ENCODE measurements at places on chromosomes 11 and 22.
A peak's percentile ranks its signal among the peaks of the same experiment; 100 is the strongest.

- no peak for DNase-seq
Measured at GRCh38 chr22:18976197-18976751, 40.2 kb upstream of the PRODH start.

GRCh38 chr11:27081056-27081455 is 40.4 kb downstream of the BBOX1 start:
- DNase-seq, result no peak

- no peak for DNase-seq
Measured at GRCh38 chr22:48754611-48755058, 1073.0 kb downstream of the BRD1 start.

- DNase-seq, result no peak
Measured at GRCh38 chr11:924406-925157, 1.1 kb upstream of the AP2A2 start.

DNA sequence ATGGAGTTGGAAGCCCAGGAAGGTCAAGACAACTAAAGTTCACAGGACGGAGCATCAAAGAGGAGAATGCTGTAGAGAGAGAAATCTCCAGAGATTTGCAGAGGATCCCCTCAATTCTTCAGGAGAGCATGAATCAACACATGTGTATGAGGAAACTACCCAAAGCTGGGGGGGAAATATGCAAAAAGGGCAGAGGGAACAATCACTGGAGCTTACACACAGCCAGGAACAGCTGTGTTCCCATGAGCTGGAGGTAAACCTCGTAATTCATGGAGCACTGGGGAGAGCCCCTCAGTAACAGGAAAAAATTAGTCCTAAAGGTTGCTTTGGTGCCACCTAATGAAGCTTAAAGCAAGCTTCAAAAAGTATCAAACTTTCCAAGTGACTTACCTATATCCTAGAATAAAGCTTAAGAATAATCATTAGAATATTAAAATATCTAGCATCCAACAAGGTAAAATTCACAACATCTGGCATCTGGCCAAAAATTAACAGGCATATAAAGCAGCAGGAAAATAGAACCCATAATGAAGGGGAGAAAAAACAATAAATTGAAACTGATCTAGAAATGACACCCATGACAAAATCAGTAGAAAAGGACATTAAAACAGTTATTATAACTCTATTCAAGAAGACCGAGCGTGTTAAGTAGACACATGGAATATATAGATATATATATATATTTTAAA is 134.2 kb downstream of the STK33 start:
- no peak for DNase-seq

DNA sequence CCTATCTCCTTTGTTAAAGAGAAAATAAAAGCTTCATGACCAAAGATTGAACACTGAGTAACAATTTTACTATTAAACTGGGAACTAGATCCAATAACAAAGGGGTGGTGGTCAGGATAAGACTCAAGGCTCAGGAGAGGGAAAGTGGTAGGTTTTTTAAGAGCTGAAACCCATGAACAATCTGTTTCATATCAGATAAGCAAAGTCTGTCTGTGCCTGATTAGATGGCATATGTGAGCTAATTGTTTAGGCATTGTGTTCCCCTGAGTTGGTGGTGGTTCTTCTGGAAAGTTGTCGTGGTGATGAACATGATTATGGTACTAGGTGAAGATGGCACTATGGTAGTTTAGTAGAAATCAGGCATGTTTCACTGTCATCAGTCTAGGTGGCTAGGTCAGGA is 24.4 kb downstream of the USP47 start:
- no peak for DNase-seq

DNA sequence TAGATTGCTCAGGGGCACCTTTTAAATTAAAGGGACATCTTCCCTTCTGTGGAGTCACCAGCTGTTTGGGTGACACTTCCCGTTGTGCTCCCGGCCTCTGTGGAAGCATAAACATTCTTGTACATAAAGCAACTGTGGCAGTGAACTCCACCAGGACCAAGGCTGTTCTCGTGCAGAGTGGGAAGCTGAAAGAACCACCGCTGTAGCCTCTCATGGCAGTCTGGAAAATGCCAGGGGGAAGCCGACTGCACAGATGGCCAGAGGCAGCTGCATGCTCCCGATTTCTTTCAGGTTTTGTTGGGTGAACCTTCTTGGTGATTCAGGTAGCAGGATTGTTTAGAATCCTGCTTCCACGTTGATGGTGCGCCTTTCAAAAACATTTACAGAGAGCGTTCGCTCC is 10.3 kb downstream of the UBASH3B start:
- DNase-seq, result no peak

DNA sequence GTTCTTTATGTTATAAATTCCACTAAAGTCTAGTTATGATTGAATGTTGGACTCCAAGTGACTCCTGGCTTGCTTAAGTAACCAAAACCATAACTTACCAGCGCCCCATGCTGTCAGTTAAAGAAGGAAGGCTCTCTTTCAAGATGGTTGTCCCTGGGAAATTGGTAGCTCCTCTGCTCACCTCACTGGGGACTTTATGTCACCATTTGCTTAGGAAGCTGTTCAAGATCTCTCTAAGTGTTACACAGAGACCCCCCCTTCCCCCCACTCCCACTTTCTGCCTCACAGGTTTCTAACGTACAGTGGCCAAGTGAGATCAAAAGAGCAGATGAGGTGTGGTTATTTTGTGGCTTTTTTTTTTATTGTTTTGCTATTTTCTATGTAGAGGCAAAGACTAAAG is 301.8 kb downstream of the AASDHPPT start:
- no peak for DNase-seq

GRCh38 chr11:58632510-58632909 is 10.0 kb downstream of the CNTF start:
- DNase-seq, result no peak

DNA sequence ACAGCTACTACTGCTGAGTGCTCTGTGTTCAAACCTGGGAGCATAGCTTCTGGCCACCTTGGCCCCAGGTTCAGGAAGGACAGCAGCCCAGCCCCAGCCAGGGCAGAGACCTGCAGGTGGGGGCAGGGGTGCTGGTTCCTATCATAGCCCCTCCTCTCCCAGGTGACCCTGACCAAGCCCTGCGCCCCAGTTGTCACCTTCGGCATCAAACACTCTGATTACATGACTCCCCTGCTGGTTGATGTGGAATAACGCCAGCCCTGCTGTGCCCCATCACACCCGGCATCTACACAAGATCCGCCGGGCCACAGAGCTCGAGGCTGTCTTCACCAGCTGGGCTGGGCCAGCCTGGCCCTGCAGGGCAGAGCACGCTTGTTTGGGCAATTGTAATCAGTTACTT is 6.9 kb downstream of the SCGB1C1 start:
- DNase-seq, result no peak

DNA sequence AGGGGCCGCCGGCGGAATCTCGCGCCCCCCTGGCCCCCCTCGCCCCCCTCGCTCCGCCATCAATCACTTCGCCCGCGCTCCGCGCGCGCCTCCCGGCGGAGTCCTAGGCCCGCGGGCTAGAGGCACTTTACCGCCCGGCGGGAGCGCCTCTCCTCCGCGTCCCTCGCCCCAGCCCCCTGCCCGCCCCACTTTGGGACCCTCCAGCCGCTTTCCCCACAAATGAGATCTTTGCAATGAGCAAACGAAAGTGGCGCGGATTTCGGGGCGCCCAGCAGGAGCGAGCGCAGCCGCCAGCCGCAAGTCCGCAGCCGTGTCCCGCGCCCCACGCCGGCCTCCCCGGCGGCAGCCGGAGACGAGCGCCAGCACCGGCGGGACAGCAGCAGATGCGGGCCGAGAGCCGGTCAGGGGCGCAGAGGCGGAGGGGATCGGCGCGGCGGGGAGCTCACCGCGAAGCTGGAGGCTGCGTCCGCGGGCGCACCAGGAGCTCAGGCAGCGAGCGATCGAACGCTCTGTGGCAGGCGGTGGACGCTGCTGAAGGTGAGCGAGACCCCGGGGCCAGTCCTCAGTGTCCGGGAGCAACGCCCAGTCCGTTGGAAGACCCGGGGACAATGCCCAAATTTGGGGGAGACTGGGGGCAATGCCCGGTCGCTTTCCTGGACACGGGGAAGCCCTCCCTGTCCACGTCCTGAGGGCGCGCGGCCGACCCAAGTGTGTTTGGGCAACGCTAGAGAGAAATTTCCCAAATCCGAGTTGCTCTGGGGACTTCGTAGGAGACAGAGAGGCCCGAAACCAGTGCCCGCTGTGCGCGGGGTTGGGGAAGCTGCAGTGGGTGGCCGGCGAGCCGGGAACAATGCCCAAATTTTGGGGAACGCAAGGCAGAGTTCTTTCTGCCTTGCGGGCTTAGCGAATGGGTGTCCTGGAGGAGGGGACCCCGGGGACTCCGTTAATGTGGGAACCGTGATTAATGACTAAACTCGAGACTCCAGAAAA is 1.5 kb upstream of the IGF2 start:
- no peak for DNase-seq

DNA sequence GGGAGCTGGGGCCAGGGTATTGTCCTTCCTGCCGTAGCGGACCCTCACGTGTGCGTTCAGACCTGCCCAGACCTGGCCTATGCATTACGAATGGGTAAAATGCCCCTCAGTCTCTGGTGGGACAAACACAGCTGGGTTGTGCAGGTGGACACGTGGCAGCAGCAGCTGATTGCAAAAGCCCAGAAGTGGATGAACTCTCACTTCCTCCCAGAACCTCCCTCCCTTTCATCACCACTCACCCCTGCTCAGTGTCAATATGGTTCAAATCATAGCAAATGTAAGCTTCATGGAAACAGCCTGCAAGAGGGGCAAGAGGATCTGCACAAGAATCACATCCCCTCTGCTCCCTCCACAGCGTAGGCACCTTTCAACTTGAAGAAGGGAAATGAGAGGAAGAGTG is 352.1 kb downstream of the OPCML start:
- no peak for DNase-seq

DNA sequence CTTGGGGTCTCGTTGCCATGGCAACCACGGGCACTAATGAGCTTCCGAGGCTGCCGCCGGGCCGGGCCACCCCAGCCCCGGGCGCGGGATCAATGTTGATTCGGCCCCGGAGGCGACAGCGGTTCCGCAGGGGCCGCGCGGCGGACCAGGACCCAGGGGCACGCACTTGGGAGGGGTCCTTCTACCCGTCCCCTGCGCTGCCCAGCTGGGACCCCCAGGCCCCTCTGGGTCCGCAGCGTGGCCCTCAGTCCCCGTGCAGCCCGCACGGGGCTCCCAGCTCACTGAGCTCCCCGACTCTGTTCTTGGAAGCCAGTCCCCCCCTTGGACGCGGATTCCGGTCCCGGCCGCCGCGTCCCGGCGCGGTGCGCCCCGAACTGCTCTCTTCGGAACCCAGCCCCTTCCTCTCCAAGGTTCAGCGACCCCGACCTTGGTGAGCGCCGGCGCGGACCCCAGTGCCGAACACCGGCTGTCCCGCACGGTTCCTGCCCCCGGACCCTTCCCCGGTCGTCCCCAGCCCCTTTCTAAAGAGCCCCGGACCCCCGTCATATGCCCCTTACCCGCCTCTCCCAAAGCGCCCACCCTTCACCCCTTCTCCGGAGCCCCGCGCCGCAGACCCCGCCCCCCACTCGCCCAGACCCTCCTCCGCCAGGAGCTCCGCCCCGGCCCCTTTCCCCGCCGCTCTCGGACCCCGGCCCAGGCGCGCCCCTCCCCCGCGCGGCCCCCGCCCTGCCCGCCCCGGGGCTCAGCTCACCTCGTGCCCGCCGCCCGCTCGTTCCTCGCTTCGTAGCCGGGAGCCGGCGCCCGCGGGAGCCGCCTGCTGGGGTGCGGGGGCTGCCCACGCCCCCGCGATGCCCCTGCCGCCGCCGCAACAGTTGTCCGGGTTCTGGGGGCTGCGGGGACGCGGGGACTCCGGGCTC is 18.3 kb upstream of the SHISAL1 start:
- DNase-seq, result no peak

GRCh38 chr22:32364210-32364609 is 6.5 kb downstream of the RFPL3 start:
- no peak for DNase-seq

- DNase-seq, result no peak
Measured at GRCh38 chr11:118283756-118284350, 19.8 kb upstream of the MPZL2 start.

GRCh38 chr11:1757861-1758610 is 5.7 kb downstream of the CTSD start:
- DNase-seq, result no peak

- DNase-seq, result no peak
Measured at GRCh38 chr11:73294604-73295003, 13.5 kb upstream of the ARHGEF17 start.

DNA sequence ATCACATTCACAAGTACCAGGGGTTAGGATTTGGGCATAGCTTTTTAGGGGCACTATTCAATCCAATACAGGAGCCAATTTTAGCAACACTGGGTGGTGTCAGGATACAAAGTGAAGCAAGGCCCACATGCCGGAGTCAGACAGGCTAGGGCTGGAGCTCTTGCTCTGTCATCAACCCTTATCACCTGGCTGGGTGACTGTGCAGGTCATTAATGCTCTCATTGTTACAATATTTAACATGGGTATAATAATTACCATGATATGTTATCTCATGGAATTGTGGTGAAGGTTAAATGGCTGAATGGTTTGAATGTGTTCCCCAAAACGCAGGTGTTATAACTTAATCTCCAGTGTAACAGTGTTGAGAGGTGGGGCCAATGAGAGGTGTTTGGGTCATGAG is 143.3 kb upstream of the THY1 start:
- DNase-seq, result no peak

DNA sequence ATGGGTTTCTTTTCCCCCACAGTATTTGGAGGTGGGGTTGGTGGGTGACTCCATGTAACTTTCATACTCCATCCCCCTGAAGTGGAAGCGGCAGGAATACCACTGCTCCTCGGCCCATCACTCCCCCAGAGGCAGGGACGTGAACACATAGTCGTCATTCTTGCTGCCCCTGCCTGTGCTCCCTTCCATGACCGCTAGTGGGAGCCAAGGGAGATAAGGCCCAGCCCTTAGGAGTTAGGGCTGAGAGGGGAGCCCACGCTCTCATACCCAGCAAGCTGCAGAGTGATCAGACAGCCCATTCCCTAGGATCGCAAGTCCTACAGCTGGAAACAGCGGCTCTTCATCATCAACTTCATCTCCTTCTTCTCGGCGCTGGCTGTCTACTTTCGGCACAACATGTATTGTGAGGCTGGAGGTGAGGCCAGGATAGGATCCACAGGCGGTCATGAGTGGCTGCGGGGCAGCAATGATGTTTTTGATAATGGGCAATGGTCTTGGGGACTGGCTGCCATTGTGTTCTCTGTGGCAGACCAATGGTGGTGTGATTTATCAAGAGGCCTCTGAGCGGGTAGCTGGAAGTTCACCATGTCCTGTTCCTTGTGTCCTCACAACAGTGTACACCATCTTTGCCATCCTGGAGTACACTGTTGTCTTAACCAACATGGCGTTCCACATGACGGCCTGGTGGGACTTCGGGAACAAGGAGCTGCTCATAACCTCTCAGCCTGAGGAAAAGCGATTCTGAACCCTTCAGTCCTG is 15.9 kb downstream of the RHOG start:
- peak; percentile 3 for DNase-seq
